Stimulated activated CD8-positive, alpha-beta memory T cell treated with anti-CD3 and anti-CD28 coated beads, Interleukin-7, amount 100 ng/mL, for 48 hours (primary cell): ENCODE measurements at places on chromosomes 12 and 14.
A peak's percentile ranks its signal among the peaks of the same experiment; 100 is the strongest.

DNA sequence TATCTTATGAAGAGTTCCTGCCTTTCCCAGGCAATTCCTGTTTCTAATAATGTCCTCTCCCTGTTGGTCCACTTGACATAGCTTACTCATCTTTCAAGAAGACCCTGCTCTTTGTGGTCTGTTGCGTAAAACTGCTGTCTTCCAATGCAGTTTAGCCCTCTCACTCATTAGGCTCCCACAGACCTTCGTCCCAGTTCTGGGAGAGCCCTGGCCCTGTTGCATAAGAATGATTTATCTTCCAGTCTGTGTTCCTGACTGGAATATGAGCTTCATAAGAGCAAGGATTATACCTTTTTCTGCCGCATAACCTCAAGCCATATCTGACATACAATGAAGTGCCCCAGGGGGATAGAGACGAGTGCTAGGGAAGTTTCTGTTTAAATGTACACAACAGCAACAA is 365.9 kb upstream of the NOVA1 start:
- no peak for DNase-seq

DNA sequence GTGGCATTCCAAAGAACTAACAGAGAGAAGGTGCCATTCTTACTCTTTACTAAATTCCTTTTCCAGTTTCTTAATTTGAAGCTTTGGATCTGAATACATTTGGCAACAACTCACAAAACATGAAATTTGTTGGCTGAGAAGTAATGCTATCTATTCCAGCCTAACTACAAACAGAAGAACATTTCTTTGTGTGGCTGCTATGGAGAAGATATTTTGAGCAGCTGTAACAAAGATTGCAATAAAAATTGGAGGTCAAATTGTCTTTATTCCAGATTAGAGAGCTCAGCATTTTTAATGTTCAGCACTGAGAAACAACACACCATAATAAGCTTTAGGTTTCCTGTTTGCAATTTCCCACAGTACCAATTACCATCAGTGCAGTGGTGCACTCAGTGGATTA is 835.8 kb upstream of the FLRT2 start:
- DNase-seq, result no peak

GRCh38 chr14:32358781-32359180 is 29.7 kb downstream of the AKAP6 start:
- DNase-seq, result no peak

DNA sequence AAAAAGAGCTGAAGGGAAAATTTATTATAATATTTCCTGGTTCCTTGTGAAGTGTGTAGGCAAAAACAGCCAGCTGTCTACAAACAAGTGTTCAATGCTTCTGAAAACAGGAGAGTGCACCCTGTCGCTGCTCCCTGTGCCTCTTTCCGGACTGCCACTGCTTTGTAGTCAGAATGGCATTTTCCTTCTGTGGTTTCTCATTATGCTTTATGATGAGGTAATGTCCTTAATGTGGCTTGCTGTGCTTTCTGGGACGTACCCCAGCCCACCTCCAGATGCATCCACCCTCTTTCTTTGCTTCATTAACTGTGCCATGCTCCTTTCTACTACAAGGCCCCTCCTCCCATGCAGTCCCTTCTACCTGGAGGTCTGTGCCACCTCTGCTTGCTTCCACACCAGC is 148.1 kb downstream of the SYT1 start:
- no peak for DNase-seq

DNA sequence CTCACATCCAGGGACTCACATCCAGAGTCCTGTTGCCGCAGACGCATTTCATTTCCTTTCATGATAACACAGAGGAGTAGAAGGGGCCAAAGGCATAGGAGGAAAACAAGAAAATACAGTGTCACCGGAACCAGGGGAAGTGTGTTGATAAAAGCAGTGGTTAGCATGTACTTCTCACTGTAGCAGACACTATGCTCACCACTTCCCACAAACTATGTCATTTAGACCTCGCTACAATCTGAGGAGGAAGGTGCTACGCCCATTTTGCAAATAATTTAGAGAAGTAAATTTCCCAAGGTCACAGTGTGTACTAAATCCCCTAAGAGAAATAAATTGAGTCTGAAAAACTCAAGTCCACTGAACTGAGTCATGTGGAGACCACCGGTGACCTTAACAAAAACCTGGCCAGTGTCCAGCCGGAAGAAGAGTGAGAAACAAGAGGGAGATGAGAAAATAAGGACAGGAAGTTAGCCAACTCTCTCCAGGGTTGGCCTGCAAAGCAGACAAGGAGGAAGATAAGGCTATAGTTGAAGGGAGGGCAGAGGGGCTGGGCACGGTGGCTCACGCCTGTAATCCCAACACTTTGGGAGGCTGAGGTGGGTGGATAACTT is 25.8 kb upstream of the TMCC3 start:
- DNase-seq, result no peak

DNA sequence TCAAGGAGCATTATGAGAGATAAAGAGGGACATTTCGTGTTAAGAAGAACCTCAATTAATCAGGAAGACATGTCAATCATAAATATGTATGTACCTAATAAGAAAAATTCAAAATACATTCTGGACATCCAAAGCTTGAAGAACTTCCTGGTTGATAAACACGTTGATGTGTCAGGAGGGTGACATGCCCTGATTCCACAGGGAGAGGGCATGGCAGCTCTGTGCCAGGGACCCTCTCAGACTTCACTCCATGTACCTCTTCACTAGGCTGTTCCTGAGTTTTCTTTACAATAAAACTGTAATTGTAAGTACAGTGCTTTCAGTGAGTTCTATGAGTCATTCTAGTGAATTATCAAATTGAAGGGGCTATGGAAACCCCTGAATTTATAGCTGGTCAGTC is 163.5 kb downstream of the CFAP54 start:
- no peak for DNase-seq

GRCh38 chr12:39840422-39840821 is 220.8 kb upstream of the ABCD2 start:
- no peak for DNase-seq

DNA sequence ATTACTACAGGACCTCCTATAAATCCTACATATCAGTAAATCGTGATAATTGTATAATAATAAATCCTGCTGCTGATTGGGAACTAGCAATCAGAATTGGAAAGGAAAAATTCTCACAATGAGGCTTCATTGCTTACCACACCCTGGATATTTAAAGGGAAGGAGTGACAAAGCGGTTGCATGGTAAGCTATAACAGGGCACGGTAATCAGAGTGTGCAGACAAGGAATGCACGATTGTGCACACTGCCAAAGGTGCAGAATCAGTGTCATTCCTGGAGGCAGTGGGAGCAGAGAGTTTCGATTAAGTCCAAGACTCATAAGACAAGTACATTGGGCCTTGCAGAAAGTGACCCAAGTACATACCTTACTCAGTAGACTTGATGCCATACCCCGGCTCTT is 277.5 kb upstream of the NPAS3 start:
- DNase-seq, result no peak

DNA sequence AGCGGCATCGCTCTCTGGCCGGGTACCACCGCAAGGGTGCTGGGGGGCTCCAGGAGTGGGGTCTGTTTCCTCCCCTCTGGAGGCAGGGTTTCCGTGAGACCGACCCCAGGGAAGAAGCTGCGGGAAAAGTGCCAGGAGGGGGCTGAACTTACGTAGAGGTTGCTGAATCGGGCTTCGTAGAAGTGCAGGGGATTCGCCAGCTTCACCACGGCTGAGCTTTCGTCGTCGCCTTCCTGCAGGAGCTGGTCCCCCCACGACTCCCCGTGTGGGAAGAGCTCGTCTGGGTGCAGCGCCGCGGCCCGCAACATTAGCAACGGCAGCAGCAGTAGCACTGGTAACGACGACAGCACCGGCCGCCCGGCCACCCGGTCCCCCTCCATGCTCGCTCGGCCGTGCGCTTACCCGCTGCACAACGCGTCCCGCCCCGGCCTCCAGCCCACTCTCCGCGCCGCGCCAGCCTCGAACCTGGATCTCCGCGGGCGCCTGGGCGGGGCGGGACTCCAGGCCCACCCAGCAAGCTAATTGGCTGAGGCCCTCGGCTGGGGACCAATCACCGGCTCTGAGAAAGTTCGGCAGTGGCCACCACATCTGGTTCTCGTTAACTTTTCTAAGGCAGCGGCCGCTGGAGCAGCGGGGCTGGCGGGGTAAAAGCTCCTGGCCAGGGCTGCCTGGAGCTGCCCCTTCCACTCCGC is at the start of gene NID2:
Gene NID2 (minus strand): TSS at position 445 of the 692 bp plus-strand sequence. CDS start 65 bp downstream, at position 380.
- peak; percentile 20 for DNase-seq

- peak; percentile 35 for DNase-seq
Observed at GRCh38 chr12:4107436-4107878, 166.1 kb upstream of the CCND2 start.

DNA sequence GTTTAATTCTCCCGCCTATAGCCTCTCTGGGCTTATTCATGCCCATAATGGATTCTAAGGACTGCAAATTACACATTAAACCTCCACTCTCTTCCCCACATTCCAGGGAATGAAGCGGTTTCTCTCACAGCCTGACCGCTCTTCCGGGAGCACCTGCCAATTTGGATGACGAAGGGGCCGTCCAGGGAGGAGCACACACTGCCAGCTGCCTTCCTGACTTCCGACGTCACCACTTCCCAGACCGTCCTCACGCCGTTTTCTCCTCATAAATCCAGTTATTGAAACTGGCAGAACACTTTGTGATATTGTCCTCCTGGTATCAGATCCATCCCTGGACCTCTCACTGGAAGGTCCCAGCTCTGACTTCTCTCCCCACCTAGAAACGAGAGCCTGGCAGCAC is 87.6 kb downstream of the GCH1 start:
- DNase-seq, result no peak

DNA sequence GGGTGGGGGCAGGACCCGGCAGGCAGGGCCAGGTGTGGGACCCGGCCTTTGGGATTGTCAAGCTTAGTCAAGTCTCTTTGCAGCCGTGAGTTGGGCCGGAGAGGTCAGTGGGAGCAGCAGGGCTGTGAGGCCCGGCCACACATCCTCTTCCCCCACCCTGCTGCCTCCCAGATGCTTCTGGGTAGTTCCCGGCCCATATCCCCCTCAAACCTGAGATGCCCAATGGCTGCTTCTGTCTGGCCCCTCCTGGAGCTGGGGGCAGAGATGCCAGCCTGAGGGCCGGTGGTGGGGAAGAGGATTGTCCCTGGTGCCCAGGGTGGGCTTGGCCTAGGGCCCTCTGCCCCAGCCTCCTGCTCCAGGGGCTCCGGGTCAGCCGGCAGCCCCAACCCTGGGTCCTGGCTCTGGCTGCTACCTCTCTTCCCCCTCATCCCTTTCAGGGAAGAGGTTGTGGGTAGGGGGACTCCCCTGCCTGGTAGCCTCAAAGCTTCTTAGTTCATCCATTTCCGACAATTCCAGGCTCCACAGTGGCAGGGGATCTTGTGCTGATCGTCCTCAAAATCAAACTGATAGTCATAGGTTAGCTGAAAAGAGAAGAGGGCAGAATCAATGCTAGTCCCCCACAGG is 2.8 kb upstream of the PRKAG1 start:
- no peak for DNase-seq

GRCh38 chr12:131803961-131804521 is 24.2 kb upstream of the MMP17 start:
- DNase-seq, result no peak

- no peak for DNase-seq
Observed at GRCh38 chr12:124734224-124734788, 129.4 kb downstream of the SCARB1 start.

DNA sequence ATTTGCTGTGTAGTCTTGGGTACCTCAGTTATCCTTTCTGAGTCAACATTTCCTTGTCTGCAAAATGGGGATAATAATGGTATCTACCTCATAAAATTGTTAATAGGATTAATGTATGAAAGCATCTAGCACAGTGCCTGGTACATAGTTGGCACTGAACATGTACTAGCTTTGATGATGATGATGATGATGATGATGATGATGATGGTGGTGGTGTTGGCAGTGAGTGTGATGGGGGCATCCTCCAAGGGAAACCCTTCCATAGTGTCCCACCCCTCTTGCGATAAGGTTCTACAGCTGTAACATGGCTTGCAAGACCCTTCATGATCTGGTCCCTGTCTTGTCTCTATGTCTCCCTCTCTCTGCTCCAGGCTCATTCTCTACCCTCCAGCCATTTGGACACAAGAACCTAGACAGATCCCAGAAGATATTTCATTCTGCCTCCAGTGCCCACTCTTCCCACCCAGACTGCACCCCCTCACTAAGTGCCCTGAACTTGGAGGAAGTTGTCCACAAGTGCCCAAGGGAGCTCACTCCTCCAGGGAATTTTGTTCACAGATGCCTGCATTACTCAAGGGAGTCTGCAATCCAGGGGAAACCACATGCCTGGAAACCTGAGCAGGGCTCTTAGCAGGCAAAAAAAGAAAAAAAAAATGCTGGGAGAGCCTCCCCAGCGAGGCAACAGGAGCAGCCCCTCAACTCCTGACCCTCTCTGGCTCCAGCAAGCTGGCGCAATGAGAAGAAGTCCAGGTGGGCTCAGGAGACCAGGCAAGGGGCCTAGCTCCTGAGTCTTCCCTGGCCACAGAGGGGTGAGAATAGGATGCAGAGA is 10.1 kb upstream of the BDKRB1 start:
- no peak for DNase-seq

GRCh38 chr14:24079491-24080141 is 8.3 kb downstream of the CPNE6 start:
- DNase-seq, result no peak

DNA sequence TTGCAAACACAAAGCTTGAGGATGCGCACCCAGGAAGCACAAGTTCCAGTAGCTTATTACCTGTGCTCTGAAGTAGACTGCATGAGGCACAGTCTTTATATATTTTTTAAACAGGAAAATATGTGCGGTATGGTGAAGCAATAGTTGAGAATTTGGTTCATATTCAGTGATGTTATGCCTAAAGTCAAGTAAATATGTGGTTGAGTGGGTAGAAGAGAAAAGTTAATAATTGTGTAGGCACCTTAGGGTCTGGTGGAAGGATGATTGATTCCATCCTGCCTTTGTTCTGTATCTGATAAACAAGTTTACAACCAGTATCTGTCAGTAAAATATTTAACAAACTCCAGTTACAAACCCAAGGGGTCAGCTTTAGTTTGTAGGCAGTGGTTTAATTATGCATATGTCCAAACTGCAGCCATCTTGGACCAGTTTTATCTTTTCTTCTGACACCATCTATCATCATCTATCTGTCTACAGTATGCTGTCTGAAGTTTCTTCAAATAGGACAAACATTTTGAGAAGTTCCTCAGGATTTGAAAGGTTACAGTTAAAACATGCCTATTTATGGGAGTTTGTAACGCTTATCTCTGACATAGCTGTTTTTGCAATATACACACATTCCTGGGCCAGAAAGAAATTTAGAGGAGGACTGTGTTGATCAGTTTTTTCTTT is 10.8 kb downstream of the SINHCAF start:
- no peak for DNase-seq

- DNase-seq, result no peak
Observed at GRCh38 chr14:23864861-23865260, 88.7 kb upstream of the DHRS4 start.

DNA sequence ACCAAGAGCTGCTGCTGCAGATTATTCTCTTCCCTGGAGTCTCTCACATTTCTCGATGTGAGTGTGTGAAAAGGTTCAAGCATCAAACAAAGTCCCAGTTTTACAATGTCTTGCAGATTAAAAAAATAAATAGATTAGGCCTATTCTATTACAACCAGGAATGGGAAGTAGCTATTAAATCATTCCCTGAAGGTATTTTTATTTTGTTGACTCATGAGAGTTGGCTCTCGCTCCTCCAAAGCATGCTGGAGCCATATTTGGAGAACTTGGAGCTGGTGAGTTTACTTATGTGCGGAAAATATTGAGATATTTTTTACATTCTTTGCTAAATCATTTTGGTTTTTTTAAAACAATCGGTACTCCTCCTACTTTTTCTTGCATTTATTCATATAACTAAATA is 572.3 kb downstream of the ETNK1 start:
- no peak for DNase-seq
